SK-N-SH (cell line): ENCODE measurements at places on chromosomes 7 and 10. TPM values are rescaled to one million over a fixed set of nuclear protein-coding genes. Genes with fewer than 3 reads are reported as not detected.

Gene ANKRD61
- polyA plus RNA-seq, result 0.50 and 0.53 TPM in 2 replicates

Gene AGAP4
- 17.6 and 21.9 TPM in 2 replicates for polyA plus RNA-seq

GRCh38 chr7:122886357-122887081, at the start of gene CADPS2:
Gene CADPS2, minus strand, starts transcription at chr7:122886460. Its CDS starts 123 bp downstream, at chr7:122886337.
- DNase-seq, result peak; percentile 86

DNA sequence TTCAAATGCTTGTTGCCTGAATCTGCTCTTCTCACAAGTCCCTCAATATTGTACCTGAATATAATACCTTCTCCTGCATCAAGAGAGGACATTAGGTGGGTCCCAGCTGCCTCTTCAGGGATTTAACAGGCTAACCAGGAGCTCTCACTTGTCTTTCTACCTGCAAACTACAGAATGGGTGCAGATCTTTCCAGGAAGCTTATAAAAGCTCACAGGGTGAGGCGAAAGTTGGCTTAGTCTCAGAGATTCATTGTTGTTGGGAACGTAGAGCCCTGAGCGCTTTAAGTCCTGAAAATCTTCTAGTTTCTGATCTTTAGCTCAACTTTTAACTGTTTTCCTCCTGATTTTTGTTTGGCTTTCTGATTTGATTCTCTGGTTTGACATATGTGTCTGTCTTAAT, 25.0 kb downstream of the PLAU start:
- no peak for DNase-seq
